ENCODE measurements at places on chromosomes 13 and 19. TPM values are rescaled to one million over a fixed set of nuclear protein-coding genes. Genes with fewer than 3 reads are reported as not detected.

Gene ATP4A
- total RNA-seq, result not detected

Gene PTPRH
- 1.9 TPM for total RNA-seq

Gene ZNF254
- 13.8 TPM for total RNA-seq

Gene LPAR2
- 11.7 TPM for total RNA-seq

DNA sequence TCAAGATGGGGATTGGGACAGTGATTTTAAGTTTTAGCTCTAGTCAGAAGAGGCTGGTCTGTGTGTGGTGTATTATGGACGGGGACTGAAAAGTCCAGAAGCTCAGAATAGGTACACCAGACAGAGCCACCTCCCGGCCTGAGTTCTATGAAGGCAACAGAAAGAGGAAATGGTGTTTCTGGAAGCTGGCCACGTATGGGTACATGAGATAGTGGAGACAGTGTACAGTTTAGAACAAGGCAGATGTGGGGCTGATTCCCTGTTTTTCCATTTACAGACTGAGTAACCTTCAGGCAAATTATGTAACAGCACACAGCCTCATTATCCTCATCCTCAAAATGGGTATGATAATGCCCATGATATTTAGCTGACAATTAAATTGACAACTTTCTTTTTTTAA is 1.3 kb downstream of the ZNF175 start:
- DNase-seq, result no peak

- DNase-seq, result no peak
These were observed 397.3 kb upstream of the MIR17HG start for GRCh38 chr13:90950160-90950559.

GRCh38 chr19:40257096-40257517 is 28.0 kb downstream of the AKT2 start:
- no peak for DNase-seq

- peak; percentile 62 for DNase-seq
These were observed 39.3 kb upstream of the ISYNA1 start for GRCh38 chr19:18477042-18477779.

Measured in aorta (tissue), 5 donors.